ENCODE measurements at places on chromosomes 4 and X. TPM values are rescaled to one million over a fixed set of nuclear protein-coding genes. Genes with fewer than 3 reads are reported as not detected.
A peak's percentile ranks its signal among the peaks of the same experiment; 100 is the strongest.

The SOWAHD gene
- 1.4 TPM for total RNA-seq

GRCh38 chr4:111228396-111228795 is 605.5 kb upstream of the PITX2 start:
- DNase-seq: no peak

DNA sequence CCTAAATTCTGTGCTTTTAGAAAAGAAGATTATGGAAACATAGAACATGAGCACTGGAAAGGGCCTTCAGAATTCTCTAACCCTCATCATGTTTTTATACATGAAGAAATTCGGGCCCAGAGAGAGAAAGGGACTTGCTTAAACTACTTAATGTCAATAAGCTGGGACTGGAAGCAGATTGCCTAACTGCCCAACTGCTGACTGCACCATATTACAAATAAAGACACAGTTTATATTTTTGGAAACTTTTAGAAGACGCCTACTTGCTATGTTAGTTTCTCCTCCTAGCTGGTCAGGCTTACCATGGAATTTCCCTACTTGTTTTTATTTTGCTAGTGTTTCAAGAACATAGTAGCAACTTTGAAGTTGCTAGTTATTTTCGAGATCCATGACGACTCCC is 47.1 kb downstream of the SLC9A6 start:
- DNase-seq: no peak

DNA sequence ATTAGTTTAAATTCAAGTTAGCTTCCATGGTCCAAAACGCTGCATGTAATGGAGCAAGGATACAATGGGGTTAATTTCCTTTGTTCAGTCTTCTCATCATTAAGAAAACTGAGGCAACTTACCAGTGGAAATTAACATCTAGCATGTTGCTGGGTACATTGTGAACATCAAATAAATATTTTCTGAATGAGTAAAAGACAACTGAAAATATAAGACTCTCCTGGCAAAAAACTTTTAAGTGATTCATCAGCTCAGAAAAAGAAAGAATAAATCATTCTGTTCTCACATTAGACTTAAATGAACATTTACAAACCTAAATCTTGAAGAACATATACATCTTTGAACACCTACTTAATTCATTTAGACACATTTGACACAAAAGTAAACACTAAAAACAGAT is 138.4 kb upstream of the ETNPPL start:
- DNase-seq: no peak

DNA sequence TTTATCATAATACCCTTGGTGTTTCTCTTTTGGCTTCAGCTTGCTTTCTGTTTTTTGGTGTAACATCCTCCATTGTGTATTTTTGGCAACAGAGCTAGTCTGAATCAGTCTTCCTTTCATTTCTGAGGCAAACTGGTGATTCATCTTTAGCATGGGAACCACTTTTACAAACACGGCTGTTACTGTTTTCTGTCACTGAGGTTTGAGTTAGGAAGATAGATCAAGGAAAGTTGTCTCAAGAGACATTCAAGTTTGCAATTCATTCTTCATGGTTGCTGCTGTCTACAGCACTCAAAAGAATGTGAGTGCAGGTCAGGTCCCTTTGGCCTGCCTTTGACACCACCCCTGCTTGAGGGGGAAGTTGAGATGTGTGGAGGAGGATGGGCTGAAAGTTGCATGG is 36.3 kb downstream of the IL21 start:
- DNase-seq: no peak

DNA sequence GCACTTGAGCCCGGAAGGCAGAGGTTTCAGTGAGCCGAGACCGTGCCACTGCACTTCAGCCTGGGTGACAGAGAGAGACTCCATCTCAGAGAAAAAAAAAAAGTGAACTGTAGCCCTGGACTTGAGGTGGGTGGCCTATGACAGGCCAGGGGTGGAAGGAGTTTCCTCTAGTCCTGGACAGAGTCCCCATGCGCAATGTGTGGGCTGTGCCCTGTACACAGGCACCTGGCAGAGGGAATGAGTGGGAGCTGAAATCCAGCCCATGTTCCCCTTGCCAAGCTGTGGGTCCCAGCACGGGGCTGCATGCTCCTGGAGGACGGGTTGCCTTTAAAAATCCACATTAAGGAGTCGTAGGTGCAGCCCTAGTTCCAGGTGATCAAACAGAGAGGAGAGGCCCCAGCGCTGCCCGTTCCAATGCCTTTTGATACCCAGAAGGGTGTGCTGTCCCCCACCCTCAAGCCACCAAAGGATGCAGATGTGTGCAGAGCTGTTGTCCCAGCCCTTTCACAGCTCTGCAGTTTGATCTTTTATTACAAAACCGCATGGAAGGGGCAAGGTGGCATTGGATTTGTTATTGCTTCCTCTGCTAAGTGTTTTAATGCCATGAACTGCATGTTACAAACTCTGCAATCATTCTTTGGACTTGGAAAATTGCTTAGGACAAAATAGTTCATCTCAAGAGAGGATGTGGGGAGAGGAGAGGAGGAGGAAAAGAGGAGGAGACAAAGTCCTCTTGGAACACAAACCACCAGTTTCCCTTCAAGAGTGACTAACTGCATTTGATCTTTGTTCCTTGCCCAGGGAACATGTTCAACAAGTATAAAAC is 38.0 kb upstream of the PDK3 start:
- DNase-seq: peak; percentile 23

GRCh38 chrX:70007946-70008345 is 41.8 kb downstream of the AWAT2 start:
- no peak for DNase-seq

- DNase-seq: no peak
These were observed 1.4 kb upstream of the SEC24B start for GRCh38 chr4:109432203-109432602.

- DNase-seq: no peak
These were observed 229.2 kb upstream of the AFF2 start for GRCh38 chrX:148271263-148271662.

Data from mucosa of descending colon (tissue), 3 donors.